ENCODE measurements at places on chromosomes 13 and 19. TPM values are rescaled to one million over a fixed set of nuclear protein-coding genes. Genes with fewer than 3 reads are reported as not detected.

GRCh38 chr19:51148580-51148979, 6.5 kb downstream of the SIGLEC7 start:
- no peak for DNase-seq

DNA sequence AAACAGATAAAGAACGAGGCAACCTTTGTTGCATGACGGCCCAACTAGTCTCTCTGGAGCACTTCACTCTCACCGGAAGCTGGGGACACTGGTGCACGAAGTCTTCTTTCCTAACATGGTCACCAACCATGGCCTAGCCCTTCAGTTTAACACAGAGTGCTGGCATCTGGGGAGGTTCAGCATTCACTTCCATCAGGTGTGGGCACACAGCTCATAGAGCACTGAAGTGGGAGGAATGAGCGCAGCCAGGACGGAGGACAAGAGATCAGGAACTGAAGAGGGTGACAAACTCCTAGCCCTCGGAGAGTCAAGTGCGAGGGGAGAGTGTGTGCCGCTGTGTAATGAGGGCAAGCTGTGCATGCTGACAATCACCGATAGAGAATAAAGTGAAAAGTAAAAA, 92.4 kb downstream of the CDADC1 start:
- DNase-seq = no peak

- peak; percentile 29 for DNase-seq
Measured at GRCh38 chr13:60397704-60398378, 821 bp downstream of the TDRD3 start.

NLRP7 gene
- not detected for total RNA-seq

CRLF1 gene
- 5.6 TPM for total RNA-seq

LIG1 gene
- 31.8 TPM for total RNA-seq
